ENCODE measurements at places on chromosomes 3 and 15. TPM values are rescaled to one million over a fixed set of nuclear protein-coding genes. Genes with fewer than 3 reads are reported as not detected.

The HDC gene
- 0.36 TPM for total RNA-seq

GRCh38 chr3:25618028-25618427 lies 46.7 kb downstream of the TOP2B start:
- no peak for DNase-seq

The STXBP5L gene
- total RNA-seq, result 0.15 TPM

The PDIA5 gene
- total RNA-seq, result 7.2 TPM

GRCh38 chr3:153061938-153062528 lies 100.0 kb upstream of the RAP2B start:
- DNase-seq, result no peak

- no peak for DNase-seq
Measured at GRCh38 chr3:37890522-37890921, 28.8 kb downstream of the CTDSPL start.

The ZNF502 gene
- total RNA-seq, result 5.3 TPM

DNA sequence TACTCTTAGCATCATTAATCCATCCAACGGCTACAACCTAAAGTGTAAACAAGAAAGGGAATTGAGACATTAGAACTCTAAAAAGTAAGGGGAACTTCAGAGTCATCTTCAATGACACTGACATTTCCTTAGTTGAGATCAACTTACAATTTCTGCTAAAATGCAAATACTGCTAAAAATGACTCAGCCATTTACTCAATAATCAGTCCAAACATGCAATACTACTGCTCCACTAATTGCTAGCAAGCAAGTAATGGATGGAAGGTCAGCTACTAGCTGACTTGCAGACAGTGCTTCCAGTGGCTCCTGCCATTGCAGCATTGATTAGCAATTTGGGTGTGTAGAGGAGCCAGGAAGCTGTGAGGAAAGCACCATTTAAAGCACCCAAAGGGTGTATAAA lies 28.4 kb downstream of the CD200R1L start:
- no peak for DNase-seq

DNA sequence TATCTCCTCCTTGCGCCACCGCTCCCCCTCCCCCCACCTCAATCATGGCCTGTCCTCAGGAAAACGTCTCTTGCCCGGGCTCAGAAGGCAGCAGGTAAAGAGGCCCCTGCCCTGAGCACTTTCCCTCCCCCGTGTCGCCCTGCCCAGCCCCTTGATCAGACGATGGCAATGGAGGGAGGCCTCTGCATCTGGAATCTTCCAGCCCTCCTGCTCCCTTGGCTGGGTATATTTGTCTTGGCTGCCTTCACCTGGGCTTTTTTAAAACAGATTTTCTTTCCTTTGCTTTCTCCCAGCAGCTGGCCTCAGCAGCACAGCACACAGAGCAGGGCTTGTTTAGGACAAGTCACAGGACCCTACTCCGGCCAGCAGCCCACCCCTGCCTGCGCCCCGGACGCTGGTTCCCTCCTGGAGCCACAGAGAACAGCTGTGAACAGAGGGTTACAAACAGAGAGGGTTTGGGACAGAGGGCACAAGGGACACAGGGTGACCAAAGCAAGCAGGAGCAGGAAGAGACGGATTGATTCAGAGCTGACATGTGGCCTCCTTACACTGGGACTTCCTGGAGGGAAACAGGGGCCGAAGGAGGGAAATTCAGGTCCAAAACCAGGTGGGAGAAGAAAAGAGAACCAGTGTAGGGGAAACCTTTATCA lies 78.7 kb downstream of the ISG20 start:
- DNase-seq, result no peak

The SOX14 gene
- not detected for total RNA-seq

The HCLS1 gene
- total RNA-seq, result 7.2 TPM

The PFN2 gene
- 6.5 TPM for total RNA-seq

DNA sequence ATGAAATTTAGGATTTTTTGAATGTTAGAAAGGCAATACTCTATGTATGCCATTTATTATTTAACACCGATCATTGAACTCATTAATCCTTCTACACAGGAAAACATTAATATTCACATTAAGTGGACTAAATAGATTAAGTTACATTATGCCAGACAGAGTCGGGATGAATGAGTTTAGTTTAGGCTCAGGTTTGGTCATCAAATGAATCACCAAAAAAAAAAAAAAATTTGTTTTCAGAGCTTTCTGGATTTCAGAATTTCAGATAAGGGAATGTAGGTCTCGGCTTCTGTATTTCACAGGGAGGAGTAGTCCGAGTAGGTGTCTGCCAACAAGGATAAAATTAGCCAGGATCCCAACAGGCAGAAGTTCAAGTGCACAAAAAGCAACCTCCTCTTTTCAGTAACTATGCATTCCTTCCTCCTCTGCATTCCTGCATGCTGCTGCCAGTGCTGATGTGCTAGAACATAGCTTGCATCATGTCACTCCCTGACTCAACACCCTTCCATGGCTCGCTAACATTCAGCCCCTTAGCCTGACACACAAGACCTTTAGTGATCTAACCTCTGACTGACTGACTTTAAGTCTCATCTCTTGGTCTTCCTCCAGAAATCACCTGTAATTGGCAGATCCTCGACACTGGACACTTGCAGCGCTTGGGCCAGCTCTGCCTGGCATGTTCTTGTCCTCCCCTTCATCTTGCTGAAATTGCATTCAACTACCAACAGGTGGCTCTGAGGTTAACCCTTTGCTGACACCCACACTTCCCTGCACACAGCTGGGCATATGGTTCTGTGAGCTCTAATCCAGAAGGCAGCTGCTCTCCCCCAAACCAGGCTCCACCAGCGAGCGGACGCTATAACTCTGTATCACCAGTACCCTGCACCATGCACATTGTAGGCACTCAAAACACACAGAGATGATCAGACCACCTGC lies 145.4 kb upstream of the PROK2 start:
- no peak for DNase-seq

DNA sequence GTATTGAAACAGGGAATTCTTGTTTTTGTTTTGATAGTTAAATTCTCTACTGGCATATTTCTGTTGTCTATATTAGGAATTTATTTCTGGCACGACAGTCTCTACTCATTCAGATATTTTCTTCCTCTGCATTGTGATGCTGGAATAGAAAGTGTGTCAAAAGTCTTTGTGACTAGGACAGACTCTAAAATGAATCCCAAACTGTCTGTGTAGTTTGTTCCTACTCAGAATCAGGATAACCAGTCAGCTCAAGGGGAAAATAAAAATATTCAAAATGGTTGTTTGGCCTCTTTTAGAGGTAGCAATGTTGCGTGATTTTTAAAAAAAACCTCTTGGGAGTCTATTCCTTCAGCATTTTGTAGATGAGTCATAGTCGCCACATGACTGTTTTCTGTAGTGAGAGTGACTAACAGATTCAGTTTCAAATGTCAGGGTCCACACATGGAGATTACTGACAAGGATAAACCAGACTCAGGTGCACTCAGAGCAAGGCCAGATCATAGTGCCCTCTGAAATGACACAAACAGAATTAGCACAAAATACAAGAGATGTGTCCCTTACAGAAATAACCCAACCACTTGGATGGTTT lies 13.1 kb downstream of the SLC7A14 start:
- no peak for DNase-seq

The CCDC39 gene
- total RNA-seq, result not detected

The CPNE4 gene
- not detected for total RNA-seq

GRCh38 chr15:79089331-79089889 lies 1.2 kb downstream of the RASGRF1 start:
- peak; percentile 69 for DNase-seq

- DNase-seq, result no peak
Measured at GRCh38 chr15:89364341-89364740, 29.7 kb upstream of the POLG start.

The PARP3 gene
- total RNA-seq, result 18.6 TPM

GRCh38 chr15:47824147-47824546 lies 106.8 kb downstream of the SEMA6D start:
- DNase-seq, result no peak

- DNase-seq, result no peak
Measured at GRCh38 chr3:58102976-58103451, 94.8 kb downstream of the FLNB start.

DNA sequence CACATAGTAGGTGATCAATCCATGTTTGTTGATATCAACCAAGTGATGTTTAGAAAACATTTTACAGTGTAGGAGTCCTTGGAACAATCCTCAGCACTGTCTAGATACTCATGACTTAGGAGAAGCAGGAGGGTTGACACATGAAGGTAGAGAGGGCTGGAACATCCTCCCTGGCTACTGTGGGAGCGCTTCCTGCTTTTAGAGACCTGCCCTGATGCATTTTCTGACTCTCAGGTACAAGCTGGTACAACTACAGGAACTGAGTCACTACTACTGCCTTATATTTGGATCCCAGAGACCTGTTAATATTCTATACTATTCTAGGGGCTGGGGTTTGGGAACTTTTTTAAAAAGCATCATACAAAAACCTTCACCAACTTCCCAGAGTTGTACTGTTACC lies 20.1 kb downstream of the GPR156 start:
- DNase-seq, result no peak

DNA sequence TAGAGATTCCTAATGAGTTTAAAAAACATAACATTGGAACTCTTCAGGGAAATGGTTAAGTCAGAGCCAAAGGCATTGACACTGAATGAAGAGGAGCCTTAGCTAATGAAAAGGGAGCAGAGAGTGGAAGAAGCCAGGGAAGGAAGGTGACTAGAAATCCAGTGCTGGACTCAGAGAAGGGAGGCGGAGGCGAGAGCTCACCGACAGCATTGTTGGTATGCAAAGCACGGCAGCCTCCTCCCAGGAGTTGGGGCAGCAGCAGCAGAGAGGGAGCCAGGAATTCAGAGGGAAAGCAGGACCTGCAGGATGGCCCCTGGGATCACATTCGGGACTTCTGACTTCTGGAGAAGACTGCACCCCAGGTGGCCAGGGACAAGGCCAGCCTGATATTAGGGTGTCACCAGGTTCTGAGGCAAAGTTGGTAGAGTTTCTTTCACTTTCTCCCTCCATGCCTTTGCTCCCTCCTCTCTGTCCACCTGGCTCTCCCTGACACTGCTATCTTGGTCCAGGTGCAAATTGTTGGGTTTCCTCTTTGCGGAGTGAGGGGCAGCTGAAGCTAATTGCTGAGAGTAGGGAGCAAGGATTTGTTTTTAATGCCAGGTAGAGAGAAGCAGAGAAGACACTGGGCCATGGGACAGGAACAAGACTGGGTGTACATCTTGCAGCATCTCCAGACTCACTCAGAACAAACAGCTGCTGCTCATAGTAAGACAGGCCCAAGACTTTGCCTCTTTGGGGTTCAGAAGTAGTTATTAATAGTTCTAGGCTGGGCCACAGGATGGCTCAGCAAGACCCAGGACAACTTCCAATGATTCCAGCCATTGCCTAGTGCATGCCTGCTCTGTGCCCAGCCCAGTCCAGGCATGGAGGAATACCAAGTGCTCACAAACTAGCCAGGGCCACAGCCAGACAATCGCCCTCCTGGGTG lies 157.9 kb downstream of the TLE3 start:
- DNase-seq, result no peak

DNA sequence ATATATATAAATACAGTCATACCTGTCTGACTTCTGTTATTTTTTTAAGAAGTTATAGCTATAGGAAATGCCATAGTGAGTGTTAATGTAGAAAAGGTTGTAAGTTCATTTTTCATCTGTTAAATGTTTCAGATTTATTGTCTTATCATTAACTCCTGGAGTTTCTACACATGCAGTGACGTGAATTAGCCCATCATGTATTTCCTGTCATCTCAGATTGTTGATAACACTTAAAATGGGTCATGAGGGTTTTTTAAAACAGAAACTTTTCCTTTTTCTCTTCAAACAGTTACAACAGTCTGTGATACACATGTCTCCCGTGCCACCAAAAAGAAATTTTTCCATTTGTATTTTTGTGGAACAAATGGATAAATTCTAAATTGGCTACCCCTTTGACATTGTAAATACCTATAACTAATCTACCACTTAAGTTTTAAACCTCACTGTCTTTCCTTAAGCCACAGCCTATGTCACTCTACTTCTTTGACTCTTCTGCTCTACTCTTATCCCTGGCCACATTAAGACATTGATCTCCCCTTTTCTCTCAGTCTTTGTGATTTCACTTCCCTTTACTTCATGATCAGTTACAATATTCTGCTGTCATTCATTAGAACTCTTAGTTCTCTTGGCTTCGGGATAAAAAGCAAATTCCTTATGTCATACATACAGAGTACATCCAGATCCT lies 89.1 kb downstream of the NEO1 start:
- no peak for DNase-seq

DNA sequence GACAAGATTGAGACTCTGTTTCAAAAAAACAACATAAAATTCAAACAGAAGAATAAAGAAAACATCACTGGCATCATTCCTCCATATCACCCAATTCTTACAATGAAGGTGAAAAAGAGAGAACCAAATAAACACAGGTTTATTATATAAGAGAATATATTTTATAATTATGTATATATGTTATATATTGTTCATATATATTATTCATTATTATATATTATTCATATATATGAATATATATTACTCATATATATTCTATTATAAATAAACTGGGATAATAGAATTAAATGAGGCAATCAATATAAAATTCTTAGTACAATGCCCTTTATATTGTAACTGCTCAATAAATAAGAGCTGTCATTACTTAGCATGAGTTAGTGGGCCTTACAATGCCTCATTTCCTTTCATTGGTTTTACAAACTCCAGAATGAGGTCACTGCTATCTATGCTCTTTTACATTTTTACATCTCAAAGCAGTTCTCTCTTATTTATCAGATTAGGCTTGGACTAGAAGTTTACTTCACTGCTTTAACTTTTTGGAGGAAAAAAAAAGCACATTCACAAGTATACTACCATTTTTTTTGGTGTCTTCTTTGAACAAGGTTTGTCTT lies 135.5 kb upstream of the TTC14 start:
- no peak for DNase-seq

GRCh38 chr15:50186752-50187151 lies 4.8 kb downstream of the SLC27A2 start:
- no peak for DNase-seq

- no peak for DNase-seq
Measured at GRCh38 chr3:169665264-169666075, 2.0 kb upstream of the MECOM start.

The TMIE gene
- total RNA-seq, result 0.59 TPM

DNA sequence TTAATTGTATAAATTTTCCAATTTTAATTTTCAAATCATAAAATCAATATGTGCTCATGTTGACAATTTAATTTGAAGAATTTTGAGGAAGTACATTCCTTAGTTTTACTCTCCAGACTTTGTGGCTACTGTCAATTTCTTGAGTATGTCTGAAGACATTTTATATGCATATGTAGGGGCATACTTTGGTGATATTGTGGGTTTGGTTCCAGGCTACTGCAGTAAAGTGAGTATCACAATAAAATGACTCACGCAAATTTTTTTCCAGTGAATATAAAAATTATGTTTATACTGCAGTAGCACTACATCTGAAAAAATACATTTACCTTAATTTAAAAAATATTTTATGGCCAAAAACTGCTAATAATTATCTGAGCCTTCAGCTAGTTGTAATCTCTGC lies 123.2 kb upstream of the PLCL2 start:
- DNase-seq, result no peak

GRCh38 chr3:118577055-118577777 lies 457.4 kb downstream of the IGSF11 start:
- DNase-seq, result no peak

The EIF5A2 gene
- total RNA-seq, result 5.3 TPM

GRCh38 chr3:183357564-183358079 lies 70.8 kb downstream of the MCF2L2 start:
- no peak for DNase-seq
